ENCODE measurements at places on chromosomes 2 and 18.

DNA sequence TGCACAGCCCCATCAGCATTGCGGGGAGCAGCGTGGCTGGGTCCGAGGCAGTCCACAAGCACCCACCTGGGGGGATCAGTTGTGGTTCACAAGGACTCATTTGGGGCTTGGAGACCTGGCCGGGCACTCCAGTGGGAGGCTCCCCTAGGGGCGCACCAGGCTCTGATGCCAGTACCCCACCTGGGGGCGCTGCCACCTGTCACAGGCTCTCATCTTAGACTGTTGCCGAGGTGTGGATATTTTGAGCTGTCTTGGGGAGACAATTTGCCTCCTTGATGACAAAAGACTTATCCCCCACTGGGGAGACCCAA, 3.0 kb downstream of the ADRA2B start:
- DNase-seq, result peak; percentile 49

- no peak for DNase-seq
Measured at GRCh38 chr2:69062307-69062962, 49.5 kb downstream of the ANTXR1 start.

DNA sequence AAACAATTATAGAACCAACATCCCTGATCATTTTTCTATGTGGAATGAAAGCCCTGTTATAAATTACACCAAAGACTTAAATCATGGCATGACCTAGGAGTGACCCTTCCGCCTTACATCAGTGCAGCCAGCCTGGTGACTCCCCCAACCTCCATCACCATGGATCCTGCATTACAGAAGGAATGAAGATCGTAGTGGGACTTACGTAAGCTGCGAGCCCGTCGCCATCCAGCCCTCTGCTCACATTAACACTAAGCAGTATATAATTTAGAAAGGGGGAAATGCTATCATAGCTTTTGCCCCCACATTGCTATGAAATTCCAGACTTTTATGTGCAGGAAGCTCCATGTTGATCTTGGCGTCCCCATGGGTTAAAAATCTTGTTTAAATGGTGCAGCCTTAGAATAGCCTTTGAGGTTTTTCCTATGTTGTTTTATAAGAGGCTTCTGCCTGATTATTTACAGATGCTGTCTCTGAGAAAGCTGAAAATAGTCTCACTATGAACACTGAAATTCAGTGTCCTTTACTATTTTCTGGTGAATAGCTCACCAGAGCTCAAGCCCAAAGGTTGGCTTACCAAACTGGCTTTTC, 76.3 kb downstream of the COLEC12 start:
- no peak for DNase-seq

GRCh38 chr18:69387186-69387585, 13.5 kb upstream of the DOK6 start:
- DNase-seq, result no peak

GRCh38 chr18:44744161-44745121, 63.8 kb downstream of the SETBP1 start:
- no peak for DNase-seq

GRCh38 chr2:11224887-11225286, 69.6 kb downstream of the SLC66A3 start:
- no peak for DNase-seq

DNA sequence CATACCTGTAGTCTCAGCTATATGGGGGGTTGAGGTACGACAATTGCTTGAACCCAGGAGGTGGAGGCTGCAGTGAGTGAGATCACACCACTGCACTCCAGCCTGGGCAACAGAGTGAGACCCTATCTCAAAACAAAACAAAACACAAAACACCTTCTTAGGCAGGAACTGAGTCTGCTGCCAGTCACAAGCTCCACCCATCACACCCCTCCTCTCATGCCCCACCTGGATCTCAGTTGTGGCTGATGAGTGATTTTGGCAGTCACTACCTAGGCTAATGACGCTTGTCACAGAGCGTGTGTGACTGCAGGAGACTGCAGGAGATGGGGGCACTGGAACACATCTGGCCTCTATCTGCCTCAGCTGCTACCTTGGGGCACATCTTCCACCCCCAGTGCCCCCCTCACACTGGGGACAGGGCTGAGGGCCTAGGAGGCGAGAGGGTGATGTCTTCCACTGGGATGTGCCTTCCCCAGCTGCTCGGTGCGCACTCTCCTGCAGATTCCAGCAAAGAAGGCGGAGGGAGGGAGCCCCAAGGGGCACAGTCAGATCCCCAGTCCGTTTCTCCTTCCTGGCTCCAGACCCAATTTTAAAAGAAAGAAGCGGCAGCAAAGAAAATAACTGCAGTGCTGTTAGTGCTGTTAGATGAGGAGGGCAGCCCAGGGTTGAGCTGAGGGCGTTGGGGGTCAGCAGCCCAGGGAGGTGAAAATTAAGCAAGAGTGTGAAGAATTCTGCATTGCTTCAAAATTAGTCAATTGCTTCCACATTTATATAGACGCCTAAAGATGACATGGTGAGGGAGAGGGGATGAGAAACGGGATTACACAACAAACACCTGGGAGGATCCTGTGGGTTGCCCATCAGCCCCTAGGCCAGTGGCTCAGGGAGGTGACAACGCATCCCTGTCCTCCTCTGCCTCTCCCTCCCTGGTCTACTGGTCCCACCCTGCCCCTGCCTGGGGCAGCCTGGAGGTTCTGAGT, 143.6 kb upstream of the HAAO start:
- DNase-seq, result no peak

GRCh38 chr18:61957801-61958516, 65.2 kb upstream of the RNF152 start:
- no peak for DNase-seq

DNA sequence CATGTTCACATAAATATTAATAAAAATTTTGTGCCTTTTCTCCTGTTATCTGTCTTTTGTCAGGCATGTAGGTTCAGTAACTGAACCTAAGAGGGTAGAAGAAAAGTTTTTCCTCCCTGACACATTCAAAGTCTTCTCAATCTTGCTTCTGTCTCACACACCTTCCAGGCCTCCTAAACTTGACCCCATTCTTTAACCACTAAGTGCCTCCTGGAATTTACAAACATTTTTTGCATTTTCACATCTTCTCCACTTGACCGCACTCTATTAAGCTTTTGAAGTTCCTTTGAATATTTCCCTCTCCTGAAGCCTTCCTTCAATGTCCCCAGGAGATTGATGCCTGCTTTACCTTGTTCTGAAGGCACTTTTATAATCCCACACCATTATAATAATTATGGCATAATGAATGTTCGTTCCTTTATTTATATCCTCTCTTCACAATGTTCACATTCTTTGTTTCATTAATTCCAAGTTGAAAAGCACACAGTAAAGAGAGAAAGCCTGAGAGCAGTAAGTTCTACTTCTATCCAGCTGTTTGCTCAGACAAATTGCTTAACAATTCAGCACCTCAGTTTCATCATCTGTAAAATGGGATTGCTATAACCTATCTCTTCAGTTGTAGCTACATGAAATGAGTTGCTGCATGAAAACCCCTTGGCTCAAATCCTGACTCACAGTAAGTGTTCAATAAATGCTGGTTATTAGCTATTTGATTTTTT, 184.8 kb upstream of the KLHL29 start:
- no peak for DNase-seq

GRCh38 chr2:150939087-150939486, 322.6 kb downstream of the RBM43 start:
- no peak for DNase-seq

DNA sequence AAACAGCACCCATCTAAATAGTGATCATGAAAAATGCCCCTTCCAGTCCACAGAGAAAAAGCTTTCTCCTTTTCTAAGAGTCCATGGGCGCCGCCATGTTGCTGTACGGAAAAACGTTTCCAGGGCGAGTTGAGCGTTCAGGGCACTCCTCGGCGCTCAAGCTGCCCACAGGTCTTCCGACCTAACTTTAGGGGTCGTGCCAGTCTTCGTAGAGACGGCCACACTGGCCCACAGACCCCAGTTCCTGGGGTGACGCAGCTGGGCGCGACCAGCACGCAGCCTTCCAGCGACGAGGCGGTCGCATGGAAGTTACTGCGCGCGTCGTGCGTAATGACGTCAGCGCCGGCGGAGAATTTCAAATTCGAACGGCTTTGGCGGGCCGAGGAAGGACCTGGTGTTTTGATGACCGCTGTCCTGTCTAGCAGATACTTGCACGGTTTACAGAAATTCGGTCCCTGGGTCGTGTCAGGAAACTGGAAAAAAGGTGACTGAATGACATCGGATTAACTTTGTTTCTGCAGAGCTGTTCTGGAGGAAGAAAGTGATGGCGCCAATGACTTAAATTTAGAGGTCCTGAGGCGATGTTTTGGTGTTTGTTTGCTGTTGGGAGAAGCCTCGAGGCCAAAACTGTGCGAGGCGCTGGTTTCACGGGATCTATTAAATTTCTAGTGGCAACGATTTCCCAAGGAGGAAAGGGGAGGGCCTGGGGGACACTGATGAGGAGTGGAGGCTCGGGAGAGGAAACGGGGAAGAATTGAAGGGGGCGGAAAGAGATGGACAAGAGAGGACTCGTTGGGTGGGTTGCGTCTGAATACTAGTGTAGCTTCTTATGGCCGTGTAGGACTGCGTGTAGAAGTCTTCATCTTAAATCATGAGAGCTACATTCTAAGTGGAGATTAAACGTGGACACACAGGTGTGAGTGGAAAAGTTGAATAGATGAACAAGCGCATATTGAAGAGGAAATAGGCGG, at the start of the genes METTL4 and NDC80:
Gene METTL4, minus strand, starts transcription at position 306 of the 971 bp plus-strand sequence. CDS start 4,289 bp downstream, outside the sequence.
Gene NDC80, plus strand, starts transcription at position 358 of the 971 bp plus-strand sequence. CDS start 1,429 bp downstream, outside the sequence.
- peak; percentile 78 for DNase-seq

GRCh38 chr2:54814389-54815147, 91.1 kb downstream of the EML6 start:
- no peak for DNase-seq

DNA sequence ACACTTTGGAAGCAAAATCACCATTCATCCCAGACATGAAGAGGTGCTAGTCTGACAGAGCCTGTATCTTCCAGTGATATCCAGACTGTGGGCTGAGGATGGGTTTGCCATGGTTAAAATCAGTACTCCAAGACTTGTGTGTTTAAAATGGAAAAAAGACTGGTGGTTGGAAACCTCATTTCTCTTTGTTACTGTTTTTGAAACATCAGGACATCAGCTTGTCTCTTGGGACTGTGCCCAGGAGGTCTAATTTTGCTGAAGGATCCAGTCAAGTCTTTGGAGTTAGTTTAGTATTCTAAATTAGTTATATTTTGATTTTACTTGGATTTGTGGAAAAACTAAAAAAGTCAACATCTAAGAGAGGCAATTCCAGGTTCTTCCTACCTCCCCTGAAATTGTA, 578.4 kb downstream of the PLCL1 start:
- no peak for DNase-seq

GRCh38 chr2:181253438-181253837, 203.7 kb upstream of the ITGA4 start:
- peak; percentile 39 for DNase-seq

DNA sequence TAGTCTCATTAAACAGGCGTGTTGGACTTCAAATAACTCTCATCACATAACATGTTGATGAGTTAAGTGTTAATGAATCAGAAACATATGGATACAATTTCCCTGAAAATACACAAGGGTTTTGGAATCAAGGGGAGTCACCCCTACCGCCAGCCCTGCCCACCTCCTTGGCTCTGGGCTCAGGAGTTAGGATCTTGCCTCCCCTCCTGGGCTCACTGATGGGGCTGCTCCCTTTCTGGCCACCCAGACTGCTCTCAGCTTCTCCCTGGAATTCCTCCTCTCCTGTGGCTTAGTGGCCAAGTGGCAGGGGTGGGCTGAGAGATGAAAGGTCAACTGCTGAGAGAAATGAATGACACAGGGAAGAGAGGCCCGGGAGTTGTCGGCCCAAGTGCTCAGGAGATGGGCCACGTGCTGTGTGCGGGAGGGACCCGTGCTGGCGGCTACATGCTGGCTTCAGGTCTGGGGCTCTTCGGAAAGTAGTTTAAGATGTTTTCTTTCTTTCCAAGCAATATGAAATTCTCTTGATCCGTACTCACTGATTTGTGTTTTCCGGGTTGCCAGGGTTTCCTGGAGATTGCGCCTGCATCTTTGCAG, 55.8 kb upstream of the TNP1 start:
- no peak for DNase-seq

GRCh38 chr2:230627806-230628724, 84.6 kb upstream of the CAB39 start:
- DNase-seq, result no peak

DNA sequence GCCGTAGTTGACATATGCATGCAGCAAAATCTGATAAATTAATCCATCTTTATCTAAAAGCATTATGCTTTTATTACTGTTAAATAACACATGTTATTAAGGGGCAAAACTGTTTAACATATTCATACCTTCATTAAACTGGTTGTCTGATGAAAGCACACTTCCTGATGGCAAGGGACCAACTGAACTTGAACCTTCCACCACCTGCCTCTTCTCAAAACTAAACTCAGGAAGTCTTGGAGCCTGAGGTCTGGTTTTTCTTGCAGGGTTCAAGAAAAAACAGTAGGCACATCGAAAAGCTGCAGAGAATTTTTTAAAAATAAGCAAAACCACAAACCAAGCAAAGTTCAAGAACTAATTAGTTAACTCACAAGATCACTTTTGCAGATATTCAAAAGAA, 64.9 kb downstream of the LNPK start:
- no peak for DNase-seq

- no peak for DNase-seq
Measured at GRCh38 chr18:2096551-2096950, 474.8 kb downstream of the METTL4 start.

- peak; percentile 3 for DNase-seq
Measured at GRCh38 chr2:31693882-31694281, 113.1 kb upstream of the SRD5A2 start.

DNA sequence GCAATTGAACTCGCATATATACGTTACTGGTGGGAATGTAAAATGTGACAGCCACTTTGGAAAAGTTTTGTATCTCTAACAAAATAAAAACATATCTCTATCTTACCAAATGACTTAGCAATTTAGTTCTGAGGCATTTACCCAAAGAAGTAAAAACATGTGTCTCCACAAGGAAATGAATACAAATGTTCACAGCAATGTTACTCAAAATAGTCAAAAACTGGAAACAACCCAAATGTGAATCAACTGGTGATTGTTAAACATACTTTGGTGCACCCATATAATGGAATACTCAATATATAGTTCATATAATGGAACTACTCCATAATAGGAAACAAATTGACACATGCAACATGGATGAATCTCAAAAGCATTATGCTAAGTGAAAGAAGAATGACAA, 70.4 kb upstream of the DNER start:
- no peak for DNase-seq

DNA sequence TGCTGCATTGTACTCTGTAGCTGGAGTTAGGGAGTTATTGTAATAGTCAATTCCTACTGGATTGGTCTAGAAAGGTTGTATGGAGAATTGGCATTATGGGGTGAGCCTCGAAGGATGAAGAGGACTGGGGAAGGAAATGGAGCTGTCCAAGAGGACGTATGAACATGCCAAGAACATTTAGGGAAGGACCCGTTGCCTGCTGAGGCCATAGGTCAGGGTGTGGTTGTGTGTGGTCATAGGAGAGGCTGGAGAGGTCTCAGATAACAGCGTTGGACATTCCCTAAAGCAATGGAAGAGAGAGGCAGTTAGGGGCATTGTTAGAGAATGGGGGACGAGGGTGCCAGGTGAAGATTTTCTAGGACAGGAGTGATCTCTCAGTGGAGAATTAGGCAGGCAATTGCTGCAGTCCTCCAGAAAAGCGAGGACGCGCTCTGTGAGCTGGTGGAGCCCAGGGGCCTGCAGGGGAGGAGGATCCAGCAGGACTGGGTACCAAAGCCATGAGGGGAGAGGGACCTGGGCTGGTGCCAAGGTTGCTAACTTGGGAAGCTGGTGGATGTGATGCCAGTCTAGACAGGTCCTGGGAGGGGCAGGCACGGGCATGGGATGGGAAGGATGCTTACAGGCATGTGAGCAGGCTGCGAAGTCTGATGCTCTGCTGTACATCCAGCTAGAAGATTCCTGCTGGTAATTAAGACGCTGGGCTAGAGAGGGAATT, 9.4 kb upstream of the PSD4 start:
- no peak for DNase-seq

GRCh38 chr18:59141294-59142068, 1.8 kb downstream of the SEC11C start:
- DNase-seq, result no peak
